Fibroblast of skin of right biceps (primary cell): ENCODE measurements at places on chromosomes 7 and 10.

GRCh38 chr7:75727881-75728593 is 10.7 kb downstream of the HIP1 start:
- DNase-seq = peak; percentile 51

DNA sequence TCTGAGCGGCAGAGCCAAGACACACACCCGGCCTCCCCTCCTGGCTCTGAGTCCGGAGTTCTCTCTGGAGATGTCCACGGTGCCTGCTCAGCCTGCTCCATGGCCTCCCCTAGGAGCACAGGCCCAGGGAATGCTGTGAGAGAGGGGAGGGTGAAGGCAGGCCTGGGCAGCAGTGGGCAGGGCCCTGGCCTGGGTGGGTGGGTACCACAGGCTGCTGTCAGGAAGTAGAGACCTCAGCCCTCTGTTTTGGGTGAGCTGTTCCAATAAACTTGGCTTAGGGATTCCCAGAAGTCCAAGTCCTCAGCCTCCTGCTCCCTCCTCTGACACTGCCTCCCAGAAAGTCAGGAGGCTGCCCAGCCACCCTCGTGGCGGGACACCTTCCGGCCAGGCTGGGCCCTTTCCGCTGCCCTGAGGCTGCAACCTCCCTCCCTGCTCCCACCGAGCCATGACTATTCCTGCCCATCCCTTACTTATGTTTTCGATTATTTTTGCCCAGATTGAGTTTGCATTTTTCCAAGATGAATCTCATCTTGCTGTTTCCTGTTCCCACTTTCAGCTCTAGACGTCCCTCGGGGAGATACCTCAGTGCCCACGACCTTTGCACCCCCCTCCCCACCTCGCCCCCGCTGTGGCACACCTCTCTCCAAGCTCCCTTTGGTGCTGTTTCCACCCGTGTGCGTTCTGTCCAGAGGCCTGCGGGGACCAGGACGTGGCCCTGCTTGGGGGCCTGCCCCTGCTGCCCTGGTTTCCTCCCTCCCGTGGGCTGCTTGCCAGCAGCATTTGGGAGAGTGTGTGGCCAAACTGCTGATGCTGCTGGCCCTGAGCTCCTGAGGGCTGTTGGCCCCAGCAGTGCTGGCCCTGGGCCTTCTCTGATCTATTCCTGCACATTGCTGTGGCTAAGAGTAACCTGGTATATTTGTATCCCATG is 5.8 kb upstream of the POLM start:
- DNase-seq = peak; percentile 93

DNA sequence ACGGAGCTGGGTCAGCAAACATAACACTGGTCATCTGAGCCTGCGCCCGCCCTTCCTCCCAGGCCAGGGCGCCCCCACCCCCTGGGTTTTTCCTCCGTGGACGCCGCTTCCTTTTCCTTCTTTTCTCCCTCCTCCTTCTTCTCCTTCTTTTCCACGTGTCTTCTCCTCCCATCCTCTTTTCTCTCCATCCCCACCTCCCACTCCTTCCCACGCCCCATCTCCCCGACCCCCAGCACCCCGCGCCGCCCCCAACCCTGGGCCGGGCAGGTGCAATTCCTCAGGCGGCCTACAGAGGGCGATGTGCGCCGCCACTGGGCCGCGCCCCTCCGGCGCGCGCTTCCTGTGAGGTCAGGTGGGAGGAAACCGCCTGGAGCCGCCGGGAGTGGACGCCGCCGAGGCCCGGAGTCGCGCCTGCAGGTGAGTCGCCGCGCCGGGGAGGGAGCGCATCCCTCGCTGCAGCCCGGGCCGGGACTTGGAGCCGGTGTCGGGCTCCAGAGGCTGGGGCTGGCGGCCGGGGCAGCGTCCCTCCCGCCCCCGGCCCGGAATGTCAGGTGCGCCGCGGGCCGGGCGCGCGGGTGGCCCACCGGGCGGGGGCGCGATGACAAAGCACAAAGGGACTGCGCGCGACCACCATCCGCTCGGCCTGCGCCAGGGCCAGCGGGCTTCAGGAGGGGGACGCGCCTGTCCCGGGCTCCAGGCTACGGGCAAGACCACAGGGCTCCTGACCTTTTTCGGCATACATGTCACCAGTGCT is at the start of gene FAM241B:
FAM241B (plus strand) TSS at position 351 of the 754 bp plus-strand sequence. CDS start 1,497 bp downstream, outside the sequence.
- peak; percentile 41 for DNase-seq

GRCh38 chr7:66399566-66399965 is 194.4 kb downstream of the TPST1 start:
- DNase-seq = peak; percentile 55

GRCh38 chr10:47319784-47320183 is 2.5 kb upstream of the GDF2 start:
- DNase-seq = no peak

- peak; percentile 24 for DNase-seq
Measured at GRCh38 chr7:50821457-50822008, 38.8 kb upstream of the GRB10 start.

GRCh38 chr7:64638822-64639221 is 27.1 kb upstream of the ZNF107 start:
- DNase-seq = no peak

GRCh38 chr10:79171504-79171903 is 102.7 kb downstream of the ZMIZ1 start:
- DNase-seq = no peak

- DNase-seq = peak; percentile 52
Measured at GRCh38 chr10:124417895-124418725, 613 bp downstream of the OAT start.

GRCh38 chr10:43408331-43408709 is 666 bp downstream of the HNRNPF start:
- no peak for DNase-seq

DNA sequence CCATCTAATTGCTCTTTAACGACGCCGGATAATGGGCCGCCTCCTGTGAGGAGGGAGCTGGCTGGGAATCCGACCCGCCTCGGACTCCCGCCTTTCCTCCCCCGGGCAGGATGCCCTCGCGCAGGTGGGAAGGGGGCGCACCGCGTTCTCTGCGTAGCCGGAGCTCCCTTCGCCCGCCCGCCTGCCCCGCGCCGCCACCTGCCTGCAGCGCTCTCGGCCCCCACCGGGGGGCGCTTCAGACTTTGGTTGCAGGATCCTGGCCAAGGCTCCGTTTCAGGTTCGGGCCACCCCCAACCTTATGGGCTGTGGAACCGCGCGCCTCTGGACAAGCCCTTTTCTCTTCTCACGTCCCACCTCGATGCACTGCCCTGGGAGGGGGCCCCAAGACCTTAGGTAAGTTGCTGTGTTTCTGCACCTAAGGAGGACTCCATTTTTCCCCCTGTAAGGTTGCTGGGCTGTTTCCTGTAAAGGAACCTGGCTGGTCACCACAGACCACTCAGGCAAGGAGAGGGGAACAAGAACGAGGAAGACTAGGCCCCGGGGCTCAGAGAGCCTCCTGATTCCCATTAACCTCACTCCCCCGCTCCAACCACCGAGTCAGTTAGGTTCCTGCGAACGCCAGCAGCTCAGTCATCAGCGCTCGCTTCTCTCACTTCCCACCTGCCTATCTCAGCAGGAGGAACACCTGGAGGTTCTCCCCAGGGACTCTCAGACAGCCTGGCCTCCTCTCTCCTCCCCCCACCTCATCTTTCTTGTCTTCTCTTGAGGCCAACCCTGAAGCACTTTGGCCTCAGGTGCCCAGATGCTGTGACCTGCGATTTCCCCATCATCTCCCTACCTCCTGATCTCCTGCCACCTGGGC is 11.3 kb upstream of the KAZALD1 start:
- peak; percentile 52 for DNase-seq

- no peak for DNase-seq
Measured at GRCh38 chr7:1275451-1276381, 43.0 kb downstream of the UNCX start.

DNA sequence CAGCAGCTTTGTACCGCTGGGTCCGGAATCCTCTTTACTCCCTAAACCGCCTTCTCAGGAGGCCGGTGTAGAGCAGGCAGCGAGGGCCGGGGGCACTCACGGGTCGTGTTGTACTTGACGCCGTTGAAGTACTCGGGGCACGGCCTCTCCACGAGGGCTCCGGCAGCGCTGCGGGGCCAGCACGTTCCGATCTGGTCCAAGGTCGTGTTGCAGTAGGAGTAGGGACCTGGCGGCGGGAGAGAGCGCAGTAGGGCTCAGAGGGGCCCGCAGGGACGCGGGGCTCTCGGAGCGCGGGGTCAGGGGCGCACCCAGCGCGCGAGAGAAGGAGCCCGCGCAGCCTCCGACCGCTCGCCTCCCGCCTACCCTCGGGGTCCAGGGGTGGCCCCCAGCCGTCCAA is 443 bp downstream of the CRHR2 start:
- no peak for DNase-seq

GRCh38 chr7:41809529-41809939 is 106.6 kb upstream of the INHBA start:
- DNase-seq = peak; percentile 79

DNA sequence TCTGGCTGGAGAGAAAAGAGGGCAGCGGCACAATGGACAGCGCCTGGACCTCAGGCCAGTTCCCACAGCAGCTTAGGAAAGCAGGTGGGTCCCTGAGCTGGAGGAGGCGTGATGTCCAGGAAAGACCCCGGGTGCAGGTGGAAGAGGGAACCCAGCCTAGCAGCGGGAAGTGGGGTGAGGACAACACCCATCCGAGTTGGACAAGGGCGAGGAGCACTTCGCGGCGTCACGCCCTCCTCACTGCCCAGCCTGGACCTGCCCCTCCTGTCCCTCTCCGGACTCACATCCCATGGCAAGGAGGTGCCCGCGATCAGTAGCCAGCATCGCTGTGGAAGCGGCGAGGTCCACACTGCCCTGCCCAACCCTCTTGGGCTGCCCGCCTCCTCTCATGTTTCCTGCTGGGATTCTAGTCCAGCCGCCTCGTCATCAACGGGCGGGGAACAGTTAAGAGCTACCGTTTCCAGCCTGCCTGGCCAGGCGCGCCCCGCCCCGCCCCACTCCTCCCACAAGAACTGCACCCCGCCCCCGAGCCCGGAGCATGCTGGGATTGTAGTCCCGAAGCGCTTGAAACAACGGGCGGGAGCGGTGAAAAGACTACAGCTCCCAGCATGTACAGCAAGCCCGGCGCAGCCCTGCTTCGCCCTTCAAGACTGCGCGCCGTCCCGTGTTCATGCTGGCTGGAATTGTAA is 930.6 kb upstream of the ZNF722 start:
- DNase-seq = no peak

DNA sequence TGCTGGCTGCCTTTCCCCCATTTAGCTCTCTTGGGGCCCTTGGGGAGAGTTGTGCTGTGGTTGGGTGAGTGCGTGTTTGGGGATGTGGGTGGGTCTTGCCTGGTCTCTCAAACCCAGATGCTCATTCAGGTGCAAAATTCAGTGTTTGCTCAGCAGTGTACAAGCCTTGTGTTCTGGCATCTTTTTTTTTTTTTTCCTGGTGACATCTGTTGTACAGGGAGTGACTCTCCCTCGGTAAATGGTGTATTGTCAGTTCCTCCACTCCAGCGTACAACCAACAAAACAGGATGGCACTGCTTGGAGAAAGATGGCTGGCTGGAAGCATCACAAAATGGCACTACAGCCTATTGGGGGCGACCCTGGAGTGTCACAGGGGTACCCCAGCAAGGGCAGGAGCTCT is 75.5 kb downstream of the LRMDA start:
- DNase-seq = no peak

- DNase-seq = no peak
Measured at GRCh38 chr10:71332466-71332865, 13.4 kb downstream of the SLC29A3 start.
